ENCODE measurements at places on chromosomes 4 and X.

DNA sequence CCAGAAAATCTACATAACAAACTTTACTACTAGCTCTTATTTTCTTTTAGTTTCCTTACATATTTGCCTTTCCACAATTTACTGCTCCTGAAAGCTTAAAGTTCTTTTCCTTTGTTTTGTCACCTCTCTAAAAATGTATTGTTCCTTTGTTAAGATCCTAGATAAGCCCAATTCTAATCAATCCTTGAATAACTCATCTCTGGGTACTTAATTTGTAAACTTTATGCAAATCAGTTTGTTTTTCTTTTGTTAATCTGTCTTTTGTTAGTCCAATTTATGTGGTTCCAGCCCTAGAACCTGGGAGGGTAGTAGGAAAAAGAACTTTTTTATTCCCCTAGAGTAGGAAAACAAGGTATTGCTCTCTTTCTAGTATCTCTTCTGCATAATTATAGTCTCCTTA, 444.7 kb downstream of the PCDH10 start:
- H3K4me3 ChIP-seq, result peak overlapping the region; percentile 52
- no peak for DNase-seq
- no peaks in the 10 kb centered on the region for H3K27me3 ChIP-seq

- no peaks in the 10 kb centered on the region for H3K27me3 ChIP-seq
- H3K4me1 ChIP-seq, result peaks cover 3% of the 10 kb centered on the region
- H3K36me3 ChIP-seq, result no peaks in the 10 kb centered on the region
- H3K27ac ChIP-seq, result no peak overlapping the region
These were observed 145.5 kb downstream of the NWD2 start for GRCh38 chr4:37389967-37390580.

DNA sequence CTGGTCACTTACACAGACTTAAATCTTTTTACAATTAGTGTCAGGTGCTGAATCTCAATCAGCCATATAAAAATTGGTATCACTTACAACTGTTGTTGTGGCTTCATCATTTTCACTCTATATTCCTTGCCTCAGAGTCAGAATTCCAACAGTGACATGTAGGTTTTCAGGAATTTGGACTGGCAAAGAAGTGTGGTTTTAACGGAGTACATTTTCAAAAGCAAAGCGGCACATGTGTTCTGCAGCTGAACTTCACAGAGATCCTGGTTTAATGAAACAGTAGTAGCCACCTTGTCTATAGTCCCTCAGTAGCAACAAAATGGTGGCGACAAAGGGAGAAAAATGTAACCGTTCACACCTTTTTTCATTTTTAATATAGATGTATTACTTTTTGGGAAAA, 486.6 kb downstream of the FAT4 start:
- DNase-seq, result no peak
- H3K36me3 ChIP-seq, result no peaks in the 10 kb centered on the region
- no peaks in the 10 kb centered on the region for H3K4me1 ChIP-seq
- no peak overlapping the region for H3K4me3 ChIP-seq
- no peak overlapping the region for H3K27ac ChIP-seq

DNA sequence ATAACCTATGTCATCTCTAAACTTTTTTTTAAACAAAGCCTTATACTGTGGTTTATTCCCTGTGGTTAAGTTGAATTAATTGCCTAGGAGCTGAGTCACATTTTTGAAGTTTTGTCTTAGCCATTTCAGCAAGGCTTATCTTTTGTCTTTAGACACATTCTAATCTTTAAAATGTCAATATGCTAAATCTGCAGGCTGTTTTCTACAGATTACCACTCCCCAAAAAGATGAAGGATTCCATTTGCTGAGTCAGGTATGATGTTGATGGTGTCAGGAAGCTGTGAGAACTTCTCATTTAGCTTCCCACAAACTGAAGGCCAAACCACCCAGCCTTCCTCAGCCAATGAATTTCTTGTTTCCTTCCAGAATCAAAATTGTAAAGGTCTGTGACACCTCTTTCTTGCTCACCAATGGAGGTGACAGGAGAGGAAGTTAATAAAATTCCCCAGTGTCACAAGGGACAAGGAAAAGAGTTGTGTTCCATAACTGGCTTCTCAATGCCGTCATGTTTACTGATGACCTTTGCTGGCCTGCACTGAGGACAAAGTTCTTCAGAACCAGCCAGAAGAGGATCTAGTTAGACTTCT, 3.7 kb upstream of the CXCL6 start:
- H3K27ac ChIP-seq, result no peak overlapping the region
- no peak for DNase-seq
- peaks cover 16% of the 10 kb centered on the region for H3K27me3 ChIP-seq
- H3K4me1 ChIP-seq, result no peaks in the 10 kb centered on the region

GRCh38 chrX:46500054-46500453, 45.2 kb downstream of the ZNF674 start:
- H3K4me1 ChIP-seq, result no peaks in the 10 kb centered on the region
- peaks cover 23% of the 10 kb centered on the region for H3K36me3 ChIP-seq
- no peaks in the 10 kb centered on the region for H3K27me3 ChIP-seq
- no peak overlapping the region for H3K27ac ChIP-seq

DNA sequence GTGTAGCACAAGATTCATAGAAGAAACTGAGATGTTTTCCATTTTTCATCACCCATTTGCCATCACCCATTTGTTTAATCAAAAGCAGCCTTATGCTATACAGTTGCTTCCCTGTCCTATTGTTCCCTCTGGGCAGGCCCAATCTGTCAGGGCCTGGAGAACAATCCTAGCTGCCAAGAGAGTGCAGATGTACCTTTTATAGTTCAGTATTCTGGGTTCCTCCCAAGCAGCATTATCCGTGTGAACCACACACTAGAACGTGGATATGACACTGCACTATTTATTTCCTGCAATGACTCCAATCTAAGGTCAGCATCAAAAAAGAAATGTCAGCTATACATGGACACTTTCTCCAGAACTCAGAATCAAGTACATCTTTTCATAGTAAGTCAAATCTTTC, 269.0 kb downstream of the ADGRA3 start:
- H3K27me3 ChIP-seq, result peaks cover 47% of the 10 kb centered on the region
- no peak for DNase-seq
- no peak overlapping the region for H3K27ac ChIP-seq
- no peak overlapping the region for H3K4me3 ChIP-seq

DNA sequence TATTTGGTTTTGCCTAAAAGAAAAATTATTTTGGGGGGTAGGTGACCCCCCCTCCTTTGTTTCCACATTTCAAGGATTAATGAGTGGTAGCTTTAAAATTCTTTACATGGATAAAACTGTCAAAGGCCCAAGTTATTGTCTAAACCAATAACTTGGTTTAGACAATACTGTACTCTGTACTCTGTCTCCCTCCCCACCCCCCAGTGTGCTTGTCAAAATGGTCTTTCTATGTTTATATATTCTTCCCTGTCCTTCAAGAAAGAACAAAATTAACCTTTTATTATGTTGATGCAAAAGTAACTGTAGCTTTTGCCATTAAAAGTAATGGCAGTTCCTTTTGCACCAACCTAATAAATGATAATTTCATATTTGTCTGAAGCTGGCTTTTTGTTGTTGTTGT, 9.5 kb upstream of the RGN start:
- no peaks in the 10 kb centered on the region for H3K27me3 ChIP-seq
- no peak overlapping the region for H3K27ac ChIP-seq
- H3K36me3 ChIP-seq, result no peaks in the 10 kb centered on the region
- no peak for DNase-seq
- H3K4me1 ChIP-seq, result no peaks in the 10 kb centered on the region
- no peak overlapping the region for H3K4me3 ChIP-seq

DNA sequence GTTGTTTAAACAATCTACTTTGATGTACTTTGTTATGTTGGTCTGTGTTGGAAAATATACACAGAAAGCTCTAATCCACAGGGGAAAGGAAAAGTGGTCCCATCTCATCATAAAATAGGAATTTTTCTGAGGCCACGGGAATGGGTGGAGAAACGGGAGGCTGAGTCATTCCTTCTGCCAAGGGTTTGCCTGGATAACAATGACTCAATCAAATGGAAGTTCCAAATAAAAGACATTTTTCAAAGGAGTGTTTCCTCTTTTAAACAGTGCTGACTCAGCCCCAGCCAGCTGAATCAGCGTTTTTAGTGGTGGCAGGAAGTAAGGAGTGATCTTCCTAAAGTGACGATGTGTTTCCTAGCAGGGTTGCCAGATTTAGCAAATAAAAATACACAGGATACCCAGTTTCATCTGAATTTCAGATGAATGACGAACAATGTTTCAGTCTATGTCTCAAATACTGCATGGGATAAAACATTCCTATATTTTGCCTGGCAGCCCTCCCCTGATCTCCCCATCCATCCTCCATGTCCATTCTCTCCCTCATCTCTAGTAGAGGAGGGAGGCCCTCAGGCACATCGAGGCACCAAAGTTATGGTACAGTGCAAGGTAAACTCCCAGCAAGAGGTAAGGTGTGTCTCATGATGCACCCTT, 345.4 kb upstream of the GATB start:
- no peaks in the 10 kb centered on the region for H3K36me3 ChIP-seq
- no peak for DNase-seq
- H3K27me3 ChIP-seq, result no peaks in the 10 kb centered on the region

DNA sequence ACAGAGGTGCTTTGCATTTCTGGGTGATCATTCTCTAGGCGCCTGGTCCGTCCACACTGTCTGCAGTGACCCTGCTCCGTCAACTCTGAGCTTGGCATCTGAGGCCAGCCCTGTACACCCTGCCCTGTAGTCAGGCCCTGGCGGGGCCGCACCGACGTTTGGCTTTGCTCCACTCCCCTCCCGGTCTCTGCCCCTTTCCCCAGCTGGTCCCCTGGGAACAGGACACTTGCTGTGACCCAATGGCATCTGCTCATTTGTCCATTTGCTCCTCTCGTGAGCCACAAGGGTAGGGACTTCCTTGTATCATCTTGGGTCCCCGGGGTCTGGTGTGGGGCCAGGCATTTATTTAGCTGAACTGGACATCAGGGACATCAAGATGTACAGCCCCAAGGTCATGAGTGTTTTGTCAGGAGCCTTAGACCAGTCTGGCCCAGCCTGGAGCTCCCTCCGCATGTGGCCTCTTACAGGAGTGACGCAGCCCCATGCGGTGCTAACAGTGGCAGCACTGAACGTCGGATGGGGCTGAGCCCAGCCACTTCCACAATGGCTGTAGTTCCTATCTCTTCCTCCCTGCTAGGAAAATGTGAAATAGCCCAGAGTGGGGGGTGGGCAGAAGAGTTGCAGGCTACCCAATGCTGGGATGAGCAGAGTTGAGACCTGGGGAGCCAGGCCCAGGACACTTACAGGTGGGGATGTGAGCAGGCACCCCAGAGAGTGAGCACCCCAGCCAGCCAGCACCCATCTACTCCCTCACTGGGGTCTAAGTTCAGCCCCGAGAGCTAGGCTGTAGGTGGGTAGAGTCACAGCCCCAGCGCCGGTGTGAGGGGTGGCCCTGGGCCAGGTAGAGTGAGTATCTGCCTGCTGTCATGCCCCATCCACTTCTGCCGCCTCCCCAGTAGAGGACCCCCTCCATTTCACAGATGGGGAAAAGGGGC, 2.0 kb upstream of the SH3BP2 start:
- H3K27me3 ChIP-seq, result peaks cover 15% of the 10 kb centered on the region
- H3K4me3 ChIP-seq, result no peak overlapping the region
- H3K4me1 ChIP-seq, result peaks cover 8% of the 10 kb centered on the region

- no peak overlapping the region for H3K27ac ChIP-seq
- H3K4me3 ChIP-seq, result no peak overlapping the region
- no peak for DNase-seq
- no peaks in the 10 kb centered on the region for H3K4me1 ChIP-seq
- no peaks in the 10 kb centered on the region for H3K27me3 ChIP-seq
- no peaks in the 10 kb centered on the region for H3K36me3 ChIP-seq
These were observed 39.7 kb upstream of the LRPAP1 start for GRCh38 chr4:3571921-3572320.

GRCh38 chr4:86916392-86916791, 18.4 kb upstream of the AFF1 start:
- no peaks in the 10 kb centered on the region for H3K27me3 ChIP-seq
- peak; percentile 3 for DNase-seq
- no peak overlapping the region for H3K27ac ChIP-seq
- no peaks in the 10 kb centered on the region for H3K4me1 ChIP-seq
- no peaks in the 10 kb centered on the region for H3K36me3 ChIP-seq

DNA sequence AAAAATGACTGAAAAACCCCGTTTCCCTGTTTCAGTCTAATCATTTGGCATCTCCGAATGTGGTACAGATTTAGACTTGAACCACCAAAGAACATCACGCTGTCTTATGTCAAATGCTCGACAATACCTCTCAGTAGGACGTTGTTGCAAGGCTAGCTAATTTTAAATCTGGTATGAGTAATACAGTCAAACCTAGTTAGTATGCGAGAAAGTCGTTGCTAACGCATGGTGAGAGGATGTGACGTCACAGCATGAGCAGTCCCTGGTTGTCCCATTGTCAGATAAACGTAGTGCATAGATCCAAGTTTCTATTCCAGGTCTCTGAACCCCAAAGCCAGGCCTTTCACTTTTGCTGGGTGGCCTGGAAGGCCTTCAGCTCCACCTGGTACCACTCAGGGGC, 44.7 kb downstream of the SETD7 start:
- no peaks in the 10 kb centered on the region for H3K4me1 ChIP-seq
- H3K4me3 ChIP-seq, result no peak overlapping the region
- H3K36me3 ChIP-seq, result peaks cover 62% of the 10 kb centered on the region

- H3K4me1 ChIP-seq, result no peaks in the 10 kb centered on the region
- DNase-seq, result no peak
- H3K27ac ChIP-seq, result no peak overlapping the region
- no peaks in the 10 kb centered on the region for H3K36me3 ChIP-seq
- no peak overlapping the region for H3K4me3 ChIP-seq
These were observed 94.3 kb upstream of the FAM47B start for GRCh38 chrX:34848281-34848680.

GRCh38 chrX:56787734-56788152, 58.7 kb downstream of the NBDY start:
- no peaks in the 10 kb centered on the region for H3K4me1 ChIP-seq
- H3K36me3 ChIP-seq, result peaks cover 4% of the 10 kb centered on the region
- H3K27ac ChIP-seq, result no peak overlapping the region
- H3K27me3 ChIP-seq, result no peaks in the 10 kb centered on the region

DNA sequence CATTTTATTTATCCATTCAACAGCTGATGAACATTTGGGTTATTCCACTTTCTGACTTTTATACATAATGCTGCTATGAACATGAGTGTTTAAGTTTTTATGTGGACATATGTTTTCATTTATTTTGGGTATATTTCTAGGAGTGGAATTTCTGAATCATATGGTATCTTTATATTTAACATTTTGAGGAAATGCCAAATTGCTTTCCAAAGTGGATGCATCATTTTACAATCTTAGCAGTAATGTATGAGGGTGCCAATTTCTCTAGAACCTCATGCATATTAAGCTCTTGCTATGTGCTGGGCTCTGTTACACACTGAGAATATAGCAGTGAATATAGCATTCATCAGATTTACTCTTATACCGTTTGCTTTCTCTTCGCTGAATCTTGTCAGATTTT, 983.7 kb downstream of the STIM2 start:
- H3K4me3 ChIP-seq, result no peak overlapping the region
- no peaks in the 10 kb centered on the region for H3K4me1 ChIP-seq
- H3K36me3 ChIP-seq, result no peaks in the 10 kb centered on the region
- DNase-seq, result no peak
- no peak overlapping the region for H3K27ac ChIP-seq
- no peaks in the 10 kb centered on the region for H3K27me3 ChIP-seq

DNA sequence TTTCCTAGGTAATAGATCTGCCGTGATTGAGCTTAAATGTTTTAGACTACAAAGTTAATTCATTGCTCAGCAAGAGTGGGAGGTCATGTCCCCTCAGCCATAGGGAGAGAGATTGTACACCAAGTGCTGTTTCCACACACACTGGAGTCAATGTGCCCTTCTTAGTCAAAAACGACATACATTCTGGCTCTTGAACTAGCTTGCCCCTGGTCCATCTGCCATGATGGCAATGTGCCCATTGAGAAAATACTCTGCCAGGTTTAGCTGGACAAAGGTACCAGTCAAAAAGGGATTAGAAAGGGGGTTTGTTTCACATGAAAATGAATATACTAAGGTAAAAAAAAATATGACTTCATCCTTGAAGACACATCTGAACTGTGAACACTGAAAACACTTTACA, 377.1 kb upstream of the ADGRL3 start:
- no peaks in the 10 kb centered on the region for H3K4me1 ChIP-seq
- DNase-seq, result no peak

Measured in endodermal cell (in vitro differentiated cells).